Brain pericyte (primary cell): ENCODE measurements at places on chromosomes 3 and 15.

DNA sequence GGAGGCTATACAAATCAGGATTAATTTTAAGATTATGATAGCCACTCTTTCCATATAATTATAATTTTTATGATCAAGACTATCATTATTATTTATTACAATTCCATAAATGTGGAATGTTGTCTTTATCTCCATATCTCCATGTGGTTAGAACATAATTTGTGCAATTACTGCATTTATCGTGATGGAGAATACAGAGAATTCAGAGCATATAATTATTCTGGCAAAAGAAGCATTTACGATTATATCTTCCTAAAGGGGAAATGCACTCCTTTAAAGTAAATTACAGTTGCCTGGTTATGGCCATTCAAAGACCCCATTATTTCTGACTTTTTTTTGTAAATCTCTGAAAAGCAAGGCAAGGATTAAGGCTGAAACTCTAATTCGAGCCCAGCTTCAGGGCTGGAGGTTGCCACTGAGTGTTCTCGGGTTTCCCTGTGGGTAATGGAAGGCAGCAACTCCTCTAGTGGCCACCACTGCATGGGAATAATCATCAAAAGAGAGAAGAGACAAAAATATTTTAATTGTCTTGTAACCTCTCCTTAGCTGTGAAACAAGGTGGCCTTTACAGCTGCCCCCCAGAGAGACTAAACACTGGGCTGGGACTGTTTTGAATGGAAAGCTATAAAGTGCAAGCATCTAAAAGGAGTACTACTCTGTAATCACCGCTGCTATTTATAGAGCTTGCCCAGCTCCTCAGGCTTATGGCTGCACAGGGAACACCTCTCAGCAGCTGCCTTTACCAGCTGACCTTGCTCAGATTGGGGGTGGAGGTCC lies 59.8 kb upstream of the PRTG start:
- DNase-seq, result no peak

DNA sequence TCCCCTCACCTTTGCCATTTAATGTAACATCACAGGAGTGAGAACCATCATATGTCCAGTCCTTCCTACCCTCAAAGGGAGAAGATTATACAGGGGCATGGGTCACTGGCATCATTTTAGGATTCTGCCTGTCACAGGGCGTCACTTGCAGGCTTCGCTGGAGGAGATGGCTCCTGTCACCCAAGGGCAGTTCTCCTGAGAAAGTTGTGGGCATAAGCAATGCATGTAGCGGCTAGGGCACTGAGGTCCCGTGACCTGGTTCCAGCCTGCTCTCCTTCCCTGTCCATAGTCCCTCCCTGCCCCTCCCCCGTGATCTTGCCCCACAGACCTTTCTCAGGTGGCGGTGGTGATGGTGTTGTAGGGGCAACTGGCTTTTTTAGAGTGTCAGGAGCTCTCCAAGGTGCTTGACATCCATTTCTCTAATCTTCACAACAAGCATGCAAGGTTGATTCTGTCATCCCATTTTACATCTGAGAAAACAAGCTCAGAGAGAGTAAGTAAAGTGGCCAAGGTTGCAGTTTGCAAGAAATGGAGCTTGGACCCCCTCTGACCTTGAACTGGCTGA lies 241.5 kb upstream of the CTDSPL start:
- DNase-seq, result no peak

- no peak for DNase-seq
Measured at GRCh38 chr3:136277115-136277514, 27.0 kb downstream of the PCCB start.

- DNase-seq, result no peak
Measured at GRCh38 chr3:174482541-174482940, 376.6 kb upstream of the NAALADL2 start.

DNA sequence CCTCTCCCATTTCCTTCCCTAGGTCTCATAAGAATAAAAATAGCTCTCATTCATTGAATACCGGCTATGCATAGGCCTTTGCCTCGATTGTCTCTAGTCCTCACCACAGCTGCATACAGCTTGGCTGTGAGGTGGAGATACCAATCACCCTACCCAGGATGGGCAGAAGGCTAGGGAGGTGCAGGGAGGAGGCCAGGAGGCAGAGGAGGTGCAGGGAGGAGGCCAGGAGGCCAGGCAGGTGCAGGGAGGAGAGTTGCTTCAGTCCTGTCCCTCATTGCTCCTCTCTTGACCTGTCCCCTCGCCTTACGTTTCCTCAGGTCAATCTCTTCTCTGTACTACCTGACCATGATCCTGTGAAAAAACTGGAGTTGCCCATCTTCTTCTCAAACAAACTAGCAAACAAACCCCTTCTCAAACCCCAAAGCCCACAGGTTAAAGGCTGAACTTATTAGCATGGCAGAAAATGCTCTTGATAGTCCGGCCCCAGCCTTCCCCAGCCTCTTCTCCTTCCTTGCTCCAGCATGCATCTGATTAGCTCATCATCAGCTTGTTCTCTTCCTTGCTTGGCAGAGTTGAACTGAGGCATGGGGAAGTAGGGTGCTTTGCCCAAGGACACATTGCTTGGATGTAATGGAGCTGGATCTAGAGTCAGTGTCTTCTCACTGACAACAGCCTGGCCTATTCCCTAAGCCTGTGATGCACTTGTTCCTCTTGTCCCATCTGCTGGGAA lies 15.8 kb downstream of the PODXL2 start:
- no peak for DNase-seq

GRCh38 chr3:185316740-185317412 lies 46.1 kb upstream of the MAP3K13 start:
- no peak for DNase-seq

DNA sequence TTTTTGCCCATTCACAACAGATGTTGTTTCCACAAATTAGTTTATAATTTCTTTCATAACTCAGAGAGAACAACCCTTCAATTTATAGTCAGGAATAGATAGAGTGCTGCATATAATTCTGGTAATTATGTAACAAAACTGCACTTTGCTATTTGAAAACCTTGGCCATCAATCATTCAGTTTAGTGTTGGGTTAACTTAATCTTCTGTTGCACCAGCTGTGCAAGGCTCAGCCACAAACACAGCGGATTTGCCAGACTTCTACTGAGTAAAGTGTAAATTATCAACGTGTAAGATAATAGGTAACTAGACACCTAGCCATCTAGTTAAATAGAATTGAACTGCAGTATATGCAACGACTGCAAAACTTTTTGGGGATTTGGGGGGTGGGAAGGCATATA lies 1064.3 kb upstream of the EPHA6 start:
- no peak for DNase-seq

DNA sequence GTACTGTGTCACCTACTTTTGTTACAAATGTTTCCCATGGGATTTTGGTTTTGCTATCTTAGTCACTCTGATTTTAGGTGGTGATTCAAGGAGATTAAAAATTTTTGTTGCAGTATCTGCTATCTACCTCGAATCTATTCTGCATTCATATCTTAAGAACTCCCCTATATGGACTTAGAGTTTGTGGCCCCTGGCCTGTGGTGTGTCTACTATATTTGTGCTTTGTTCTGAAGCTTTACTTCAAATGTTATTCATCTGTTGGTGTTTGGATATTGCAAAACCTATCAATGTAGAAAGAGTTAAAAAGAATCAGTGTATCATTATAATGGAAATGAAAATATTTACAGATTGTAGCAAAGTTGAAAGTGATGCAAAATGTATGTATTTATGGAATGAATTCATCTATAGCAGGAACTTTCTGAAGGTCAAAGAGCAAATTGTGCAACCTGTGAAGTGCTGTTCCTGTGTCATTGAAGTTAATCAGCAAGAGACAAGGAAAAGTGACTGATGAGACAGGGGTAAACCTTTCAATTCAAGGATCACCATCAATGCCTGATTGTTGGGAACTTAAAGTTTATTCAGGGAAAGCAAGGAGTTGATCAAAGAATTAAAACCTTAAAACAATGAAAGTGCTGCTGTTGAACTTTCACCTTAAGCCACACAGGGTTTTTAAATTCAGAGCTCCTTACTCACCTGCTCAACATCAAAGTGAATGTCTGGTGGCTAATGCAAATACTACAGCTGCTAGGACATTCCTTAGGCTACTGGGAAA lies 71.0 kb downstream of the SLMAP start:
- DNase-seq, result no peak

- DNase-seq, result no peak
Measured at GRCh38 chr15:69730281-69731080, 277.9 kb downstream of the RPLP1 start.

DNA sequence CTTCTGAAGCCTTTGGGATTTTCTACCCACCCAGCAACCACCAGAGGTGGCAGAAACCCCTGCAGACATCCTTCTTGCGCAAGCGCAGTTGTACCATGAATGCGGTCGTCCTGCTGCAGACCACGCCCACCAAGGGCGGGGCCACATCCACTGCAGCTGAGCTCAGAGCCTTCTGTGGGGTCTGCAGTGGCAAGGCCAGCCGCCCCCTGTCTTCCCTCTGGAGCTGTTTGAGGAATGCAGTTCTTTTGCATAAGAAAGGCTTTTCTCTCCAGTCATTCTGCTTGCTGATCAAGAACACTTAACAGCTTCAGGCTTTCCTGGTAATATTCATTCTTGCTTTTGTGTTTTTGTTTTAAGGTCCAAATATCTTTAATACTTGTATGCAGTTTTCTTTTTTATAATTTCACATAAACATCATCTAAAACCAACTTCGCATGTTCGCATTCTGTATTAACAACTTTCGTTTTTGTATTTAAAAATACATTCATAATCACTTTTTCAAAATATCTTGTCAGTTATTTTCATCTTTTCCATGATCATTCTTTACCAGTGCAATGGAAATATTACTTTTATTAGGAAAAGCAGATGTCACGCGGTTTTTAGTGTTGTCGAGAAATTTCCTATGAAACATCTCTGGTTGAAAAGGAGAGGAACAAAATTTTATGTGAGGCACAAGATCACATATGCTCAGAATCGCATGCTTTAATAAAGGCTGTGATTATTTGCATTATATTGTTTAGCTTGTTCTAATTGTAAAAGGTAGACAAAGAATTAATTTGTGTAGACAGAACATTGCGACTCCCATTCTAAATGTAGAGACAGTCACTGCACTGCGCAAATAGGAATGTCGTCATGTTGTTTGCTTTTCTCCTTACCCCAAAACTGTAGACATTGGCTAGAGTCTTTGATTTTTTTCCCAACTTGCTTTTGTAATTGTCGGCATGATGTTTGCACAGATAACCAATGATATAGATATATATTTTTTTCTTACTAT lies 98.1 kb upstream of the SNRPN start:
- DNase-seq, result no peak

GRCh38 chr3:71389911-71390573 lies 193.5 kb downstream of the FOXP1 start:
- peak; percentile 68 for DNase-seq

DNA sequence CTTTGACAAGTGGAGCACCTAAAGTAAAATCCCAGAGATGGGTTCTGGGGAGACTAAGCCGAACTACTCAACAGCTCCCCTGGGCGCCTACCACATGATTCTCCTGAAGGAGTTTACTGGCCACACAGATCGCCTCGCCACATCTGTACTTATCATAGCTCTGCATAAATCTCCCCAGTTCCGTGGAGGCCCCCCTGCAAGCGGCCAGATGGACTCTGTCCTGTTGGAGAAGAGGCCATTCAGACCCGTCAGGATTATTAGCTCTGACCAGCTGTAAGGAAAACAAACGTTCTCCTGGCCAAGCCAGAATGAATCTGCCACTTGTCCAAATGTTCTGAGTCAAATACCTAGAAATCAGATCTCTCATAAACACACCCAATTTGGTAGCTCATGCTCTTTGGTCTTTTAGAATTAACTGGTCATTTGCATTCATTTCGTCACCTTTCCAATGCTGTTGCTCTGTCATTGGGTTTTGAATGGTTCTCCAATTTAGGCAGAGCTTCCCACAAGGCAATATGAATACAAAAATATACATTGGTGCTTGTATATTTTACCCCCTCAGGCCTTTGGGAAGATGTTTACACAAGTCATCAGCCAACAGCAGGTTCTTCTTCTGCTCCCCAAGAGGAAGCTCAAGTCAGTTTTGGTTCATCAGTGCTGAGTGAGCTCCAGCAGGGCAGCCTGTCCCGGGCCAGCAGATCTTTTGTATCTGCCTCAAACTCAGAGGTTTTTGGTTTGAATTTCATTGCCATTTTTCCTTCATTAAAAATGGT lies 124.5 kb downstream of the THSD4 start:
- no peak for DNase-seq

DNA sequence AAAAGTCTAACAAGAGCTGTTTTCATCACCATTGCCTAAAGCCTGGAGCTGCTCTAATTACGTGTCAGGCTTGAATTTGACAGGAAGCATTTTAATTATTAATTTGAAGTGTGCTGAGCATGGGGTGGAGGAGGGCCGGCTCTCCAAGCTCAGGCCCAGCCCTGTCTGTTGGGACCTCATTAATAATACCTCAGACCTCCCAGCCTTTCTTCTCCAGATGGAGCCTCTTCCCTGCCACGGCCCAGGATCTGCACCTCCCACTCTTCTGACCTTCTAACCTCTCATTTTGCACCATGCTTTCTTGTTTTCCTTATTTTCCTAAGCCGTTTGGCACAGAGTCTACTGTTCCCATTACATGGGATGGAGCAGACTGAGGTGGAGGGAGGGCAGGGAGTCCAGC lies 30.0 kb downstream of the INSYN1 start:
- DNase-seq, result no peak
